ENCODE measurements at places on chromosomes 6 and 20. TPM values are rescaled to one million over a fixed set of nuclear protein-coding genes. Genes with fewer than 3 reads are reported as not detected.
A peak's percentile ranks its signal among the peaks of the same experiment; 100 is the strongest.

DNA sequence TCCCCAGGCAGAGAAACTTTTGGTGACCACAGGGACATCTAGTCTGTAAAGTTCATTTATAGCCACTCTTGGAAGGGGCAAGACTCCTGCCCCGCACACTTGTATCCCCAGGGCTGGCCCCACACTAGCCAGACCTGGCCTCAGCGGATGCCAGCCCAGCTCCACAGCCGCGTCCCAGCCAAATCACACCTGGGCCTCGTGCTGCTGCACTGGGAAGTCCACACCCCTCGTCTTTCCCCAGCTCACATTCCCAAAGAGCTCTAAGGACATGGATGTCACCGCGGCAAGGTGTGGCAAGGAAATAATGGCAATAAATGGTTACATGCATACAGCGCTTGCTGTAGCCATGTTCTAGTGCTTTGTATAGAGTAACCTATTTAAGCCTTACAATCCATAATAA is 8.6 kb downstream of the IP6K3 start:
- no peak for DNase-seq

GRCh38 chr6:136962661-136963060 is 40.6 kb downstream of the SLC35D3 start:
- no peak for DNase-seq

PERP gene
- total RNA-seq: 95.5 TPM

- no peak for DNase-seq
These were observed 245.9 kb upstream of the HSF2 start for GRCh38 chr6:122153557-122153956.

DNA sequence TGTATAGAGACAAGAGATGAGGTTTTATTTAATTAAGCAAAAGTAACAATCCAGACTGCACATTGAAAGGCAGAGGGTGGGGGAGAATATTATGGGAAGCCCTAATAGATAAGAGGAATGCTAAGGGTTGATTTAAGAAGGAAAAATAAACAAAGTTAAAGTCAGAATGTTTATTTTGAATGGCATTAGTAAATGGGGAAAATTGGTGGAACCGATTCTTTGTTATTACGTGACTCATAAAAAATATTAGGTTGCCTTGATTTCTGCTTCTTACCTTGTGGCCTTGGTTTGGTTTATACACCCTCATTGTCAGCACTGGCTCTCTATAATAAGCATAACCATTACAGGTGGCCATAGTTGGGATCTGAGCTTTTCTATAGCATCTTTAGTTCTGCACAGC is 674.8 kb upstream of the CITED2 start:
- no peak for DNase-seq

DNA sequence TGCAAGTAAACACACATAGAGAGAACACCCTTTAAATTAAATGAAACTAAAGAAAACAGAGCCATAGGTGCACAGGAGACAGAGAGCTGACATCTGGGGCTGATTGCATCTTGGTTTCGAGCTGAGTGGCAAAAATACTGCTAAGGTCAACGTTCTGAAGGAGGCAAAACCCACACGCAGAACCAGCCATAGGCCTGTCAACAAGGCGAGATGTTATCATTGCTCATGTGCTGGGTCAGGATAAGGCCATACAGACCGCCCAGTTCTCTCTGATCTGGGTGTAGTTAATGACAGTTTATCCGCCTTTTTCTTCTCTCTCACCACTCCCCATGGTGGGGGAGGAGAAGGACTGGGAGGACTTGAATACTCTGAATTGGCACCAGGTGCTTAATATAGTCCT is 4.5 kb upstream of the FAM110A start:
- DNase-seq: peak; percentile 41

ADTRP gene
- 42.4 TPM for total RNA-seq

DNA sequence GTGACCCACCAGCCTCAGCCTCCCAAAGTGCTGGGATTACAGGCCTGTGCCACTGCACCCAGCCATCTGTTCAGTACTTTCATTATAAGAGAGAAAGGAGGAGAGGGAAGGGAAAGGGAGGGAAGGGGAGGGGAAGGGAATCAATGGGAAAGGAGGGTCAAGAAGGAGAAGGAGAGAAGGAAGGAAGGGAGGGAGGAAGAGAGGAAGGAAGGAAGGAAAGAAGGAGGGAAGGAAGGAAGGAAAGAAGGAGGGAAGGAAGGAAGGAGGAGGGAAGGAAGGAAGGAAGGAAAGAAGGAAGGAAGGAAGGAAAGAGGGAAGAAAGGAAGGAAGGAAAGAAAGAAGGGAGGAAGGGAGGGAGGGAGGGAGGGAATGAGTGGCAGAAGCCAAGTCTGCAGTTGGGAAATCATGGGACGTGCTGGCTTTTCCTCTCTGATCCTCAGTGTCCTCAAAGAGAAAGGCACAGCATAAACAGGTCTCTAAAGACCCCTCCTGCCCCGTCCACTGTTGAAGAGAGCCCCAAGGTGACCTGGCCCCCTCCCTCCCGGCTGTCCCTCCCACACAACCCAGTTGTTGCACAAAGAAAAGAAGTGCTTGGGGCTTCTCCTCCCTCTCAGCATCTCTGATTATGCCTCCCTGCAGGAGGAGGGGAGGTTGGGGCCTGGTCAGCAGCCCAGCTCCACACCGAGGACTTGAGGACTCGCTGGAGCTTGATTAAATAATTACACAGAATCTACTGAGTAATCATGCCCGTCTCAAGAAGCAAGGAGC is 69.1 kb upstream of the TOP1 start:
- DNase-seq: peak; percentile 32

DNA sequence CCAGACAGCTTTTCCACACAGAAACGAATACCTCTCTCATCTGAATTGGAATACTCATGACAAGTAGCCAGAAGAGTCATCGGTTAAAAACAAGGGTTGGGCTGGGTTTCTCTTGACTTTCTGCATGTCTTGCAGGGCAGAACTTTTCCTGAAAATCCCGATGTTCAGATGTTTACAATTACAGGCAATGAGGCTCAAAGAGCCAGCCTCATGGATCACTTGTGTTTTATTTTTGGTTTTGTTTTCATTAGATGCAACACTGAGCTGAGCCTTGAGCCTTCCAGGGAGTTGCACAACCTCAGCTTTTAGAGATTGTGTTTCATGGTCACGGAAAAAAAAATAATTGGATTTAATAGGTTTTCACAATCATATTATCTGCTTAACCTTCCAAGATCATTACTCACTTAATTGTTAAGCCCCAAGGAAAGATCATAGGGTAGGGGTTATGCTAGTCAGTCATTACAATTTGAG is 288.1 kb upstream of the PRDM1 start:
- no peak for DNase-seq

DNA sequence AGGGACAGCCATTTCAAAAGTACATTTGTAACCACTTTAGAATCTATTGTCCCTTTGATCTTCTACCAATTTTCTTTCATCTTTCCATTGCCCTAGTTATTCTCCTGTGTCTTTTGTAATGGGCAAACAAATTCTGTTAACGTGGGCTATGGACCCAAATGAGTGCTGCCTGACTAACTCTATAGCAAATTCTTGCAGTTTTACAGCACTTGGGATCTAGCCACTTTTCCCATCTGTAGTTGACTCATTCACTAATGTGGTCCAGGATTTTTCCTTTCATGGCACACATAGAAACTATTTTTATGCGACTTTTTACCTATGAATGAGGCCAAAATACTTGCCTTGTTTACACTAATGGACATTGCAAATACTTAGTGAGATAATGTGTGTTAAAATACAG is 52.0 kb downstream of the GRIK2 start:
- no peak for DNase-seq

- no peak for DNase-seq
These were observed 16.1 kb upstream of the ZNF292 start for GRCh38 chr6:87139236-87139635.

DNA sequence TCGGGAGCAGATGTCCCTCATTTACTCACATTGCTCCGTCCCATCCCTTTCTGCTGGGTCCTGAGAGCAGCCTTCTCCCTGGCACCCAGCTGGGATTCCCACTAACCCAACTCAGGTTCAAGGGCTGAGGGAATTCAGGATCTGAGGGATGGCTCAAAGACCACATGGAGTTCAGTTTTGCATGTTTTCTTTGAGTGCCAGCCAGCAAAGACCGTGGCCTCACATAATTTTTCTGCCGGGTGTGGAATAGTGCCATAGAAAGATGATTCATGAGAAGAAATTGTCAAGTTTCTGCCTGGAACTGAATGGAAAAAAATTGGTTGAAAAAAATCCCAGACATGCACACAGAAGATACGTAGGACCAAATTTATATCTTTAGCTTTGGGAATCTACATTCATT is 168.6 kb downstream of the CD83 start:
- no peak for DNase-seq

DEFB126 gene
- total RNA-seq: not detected

GRCh38 chr20:5608104-5608441 is 142.1 kb upstream of the SHLD1 start:
- no peak for DNase-seq

FAM217A gene
- total RNA-seq: not detected

ZKSCAN8 gene
- total RNA-seq: 28.6 TPM

SCRT2 gene
- not detected for total RNA-seq

- DNase-seq: no peak
These were observed 122.1 kb upstream of the SLC22A23 start for GRCh38 chr6:3578981-3579380.

DNA sequence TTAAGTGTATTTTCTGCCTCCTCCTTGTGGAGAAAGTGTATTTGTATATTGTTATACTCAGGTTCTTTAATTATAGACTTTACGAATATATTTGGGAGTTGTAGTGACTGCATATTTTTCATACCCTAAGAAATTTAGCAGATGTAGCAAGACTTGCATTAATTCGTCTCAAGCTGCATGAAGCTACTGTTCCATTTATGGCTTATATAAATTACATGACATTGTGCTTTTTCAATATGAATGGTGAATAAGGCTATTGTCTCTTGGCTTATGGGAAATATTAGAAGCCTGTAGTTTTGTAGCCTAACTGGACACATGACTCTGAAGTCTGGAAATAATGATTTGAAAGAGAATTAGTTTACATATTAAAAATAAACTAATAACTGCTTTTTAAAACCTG is 2.4 kb downstream of the ADGRG6 start:
- DNase-seq: no peak

GRCh38 chr20:57169162-57169561 is 97.3 kb downstream of the BMP7 start:
- DNase-seq: no peak

CDH26 gene
- total RNA-seq: 31.0 TPM

DNA sequence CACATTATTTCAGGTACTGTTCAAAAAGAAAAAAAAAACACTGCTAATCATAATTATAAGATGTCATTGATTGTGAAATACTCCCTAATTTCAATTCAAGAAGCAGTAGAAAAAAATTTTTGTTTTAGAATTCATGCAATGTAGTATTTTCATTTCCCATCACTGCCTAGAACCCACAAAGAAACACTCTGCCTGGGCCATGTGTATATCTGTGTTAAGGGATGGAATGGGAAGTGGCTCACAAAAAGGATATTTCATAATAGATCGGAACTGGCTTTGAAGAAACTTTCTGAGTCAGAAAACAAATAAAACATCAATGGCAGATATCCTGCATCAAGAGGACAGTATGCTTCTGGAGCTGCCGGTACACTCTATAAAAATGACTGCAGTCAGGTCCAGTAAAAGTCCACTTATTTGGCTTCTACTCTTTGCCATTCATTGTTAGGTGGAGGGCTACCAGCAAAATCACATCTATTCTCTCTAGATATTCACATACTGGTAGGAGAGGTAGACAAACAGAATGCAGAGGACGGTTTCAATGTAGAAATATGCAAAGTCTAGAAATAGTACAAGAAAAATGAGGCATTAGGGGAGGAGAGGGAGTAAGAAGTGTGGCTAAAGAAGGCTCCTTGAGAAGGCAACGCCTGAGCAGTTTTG is 135.0 kb upstream of the TNFAIP3 start:
- no peak for DNase-seq

TAP1 gene
- 26.3 TPM for total RNA-seq

DNA sequence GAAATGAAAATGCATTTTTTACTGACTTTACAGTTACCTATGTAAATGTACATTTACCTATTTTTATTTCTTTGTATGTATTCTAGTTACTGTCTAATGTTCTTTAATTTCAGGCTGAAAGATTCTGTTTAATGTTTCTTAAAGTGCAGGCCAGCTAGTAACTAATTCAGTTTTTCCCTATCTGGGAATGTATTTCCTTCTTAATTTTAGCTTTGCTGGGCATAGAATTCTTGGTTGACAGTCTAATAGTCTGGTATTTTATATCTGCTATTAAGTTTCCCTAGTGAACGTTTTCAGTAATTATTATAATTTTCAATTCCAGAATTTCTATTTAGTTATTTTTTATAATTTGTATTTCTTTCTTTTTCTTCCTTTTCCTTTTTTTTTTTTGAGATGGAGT is 186.0 kb upstream of the NOX3 start:
- no peak for DNase-seq

- DNase-seq: no peak
These were observed 709.9 kb downstream of the TFAP2A start for GRCh38 chr6:9704989-9705388.

- DNase-seq: no peak
These were observed 44.6 kb downstream of the HIVEP2 start for GRCh38 chr6:142900227-142900971.

DNA sequence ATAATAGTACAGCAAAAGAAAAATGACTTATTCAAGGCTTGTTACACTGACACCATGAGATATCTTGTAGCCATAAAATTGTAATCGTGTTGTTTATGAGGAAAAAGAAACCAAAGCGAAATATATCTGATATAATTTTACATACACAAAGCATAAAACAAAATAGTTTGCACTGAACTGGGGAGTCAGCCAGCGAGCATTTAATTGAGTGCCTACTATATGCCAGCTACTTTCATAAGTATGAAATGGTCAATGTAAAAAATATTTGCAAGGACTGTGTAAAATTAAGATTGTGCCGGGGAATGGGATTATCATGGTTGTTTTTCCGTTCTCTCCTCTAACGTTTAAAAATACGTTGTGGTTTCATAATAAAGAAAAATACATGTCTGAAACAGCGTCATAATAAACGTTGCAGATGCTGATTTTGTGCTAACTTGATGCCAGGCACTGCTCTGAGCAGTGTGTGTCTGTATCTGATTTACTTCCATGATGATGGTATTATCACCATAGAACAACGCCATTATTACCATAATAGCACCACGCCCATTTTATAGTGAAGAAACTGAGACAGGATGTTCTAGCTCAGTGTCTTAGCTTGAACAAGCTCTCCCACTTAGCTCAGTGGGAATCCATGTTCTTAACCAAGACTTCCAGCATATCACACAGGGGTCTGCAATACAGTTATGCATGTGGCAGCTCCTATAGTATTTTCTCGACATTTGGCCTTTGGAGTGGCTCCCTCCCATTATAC is 144.6 kb downstream of the BCAS1 start:
- DNase-seq: no peak

BPIFB2 gene
- total RNA-seq: not detected
